ENCODE measurements at places on chromosomes 6 and 20. TPM values are rescaled to one million over a fixed set of nuclear protein-coding genes. Genes with fewer than 3 reads are reported as not detected.

DNA sequence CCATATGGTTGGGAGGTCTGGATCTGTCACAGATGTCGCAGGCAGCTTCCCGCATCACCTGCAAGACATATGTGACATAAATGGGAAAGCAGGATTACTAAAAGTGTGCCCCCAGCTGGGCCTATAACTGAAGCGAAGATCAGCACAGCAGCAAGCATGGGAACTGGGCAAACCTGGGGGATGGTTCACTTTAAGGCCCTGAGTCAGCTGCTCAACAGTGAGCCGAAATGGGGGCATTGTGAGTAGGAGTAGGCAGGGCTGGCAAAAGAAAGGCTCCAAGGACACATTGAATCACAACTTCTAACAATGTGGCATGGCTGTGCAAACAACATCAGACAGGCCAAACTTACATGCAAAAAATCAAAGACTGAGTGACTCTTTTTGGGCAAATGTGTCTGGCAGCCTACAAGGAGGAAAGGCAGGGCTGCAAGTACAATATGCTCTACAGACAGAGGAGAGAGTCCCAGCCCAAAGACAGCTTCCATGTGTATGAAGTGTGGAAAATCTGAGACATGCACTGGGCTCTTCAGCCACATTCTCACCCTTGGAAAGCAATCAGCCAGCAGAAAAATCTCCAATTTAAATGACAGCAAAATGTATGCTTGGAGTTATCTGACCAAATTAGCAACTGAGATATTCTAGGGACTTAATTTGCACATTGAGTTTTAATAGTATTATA lies 531.0 kb upstream of the MMS22L start:
- DNase-seq = no peak

DNA sequence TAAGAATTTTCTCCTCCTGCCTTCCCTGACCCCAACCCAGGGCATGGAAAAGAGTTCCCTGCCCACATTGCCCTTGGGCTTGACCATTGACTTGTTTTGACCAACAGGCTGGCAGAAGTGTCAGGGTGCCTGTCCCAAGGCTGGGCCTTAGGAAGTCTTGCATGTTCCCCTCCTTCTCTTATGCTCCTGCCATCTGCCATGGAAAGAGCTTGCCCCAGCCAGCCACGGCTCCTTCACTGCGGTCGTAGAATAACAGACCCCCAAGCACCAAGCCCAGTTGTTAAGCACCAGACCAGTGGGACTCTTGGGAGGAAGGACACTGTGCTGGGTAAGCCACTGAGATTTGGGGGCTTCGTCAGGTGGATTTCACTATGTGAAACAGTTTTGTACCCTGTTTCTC lies 53.6 kb downstream of the SNX5 start:
- DNase-seq = no peak

DNA sequence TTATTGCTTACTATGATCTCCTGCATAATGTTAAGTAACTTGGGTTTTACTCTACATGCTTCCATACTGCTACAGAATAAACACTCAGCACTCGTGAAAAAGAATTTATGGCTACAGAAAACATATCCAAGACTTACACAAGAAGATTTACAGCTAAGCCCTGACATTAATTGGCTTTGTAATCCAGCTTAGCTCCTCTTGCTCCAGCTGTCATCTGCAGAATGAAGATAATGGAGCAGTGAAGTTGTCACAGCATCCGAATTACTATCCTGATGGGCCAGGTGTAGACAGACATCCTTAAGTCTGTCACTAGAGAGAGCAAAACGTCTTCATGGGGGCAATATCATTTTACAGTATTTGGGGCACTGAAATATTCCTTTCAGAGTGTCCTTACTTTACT lies 155.3 kb downstream of the PRKN start:
- no peak for DNase-seq

DNA sequence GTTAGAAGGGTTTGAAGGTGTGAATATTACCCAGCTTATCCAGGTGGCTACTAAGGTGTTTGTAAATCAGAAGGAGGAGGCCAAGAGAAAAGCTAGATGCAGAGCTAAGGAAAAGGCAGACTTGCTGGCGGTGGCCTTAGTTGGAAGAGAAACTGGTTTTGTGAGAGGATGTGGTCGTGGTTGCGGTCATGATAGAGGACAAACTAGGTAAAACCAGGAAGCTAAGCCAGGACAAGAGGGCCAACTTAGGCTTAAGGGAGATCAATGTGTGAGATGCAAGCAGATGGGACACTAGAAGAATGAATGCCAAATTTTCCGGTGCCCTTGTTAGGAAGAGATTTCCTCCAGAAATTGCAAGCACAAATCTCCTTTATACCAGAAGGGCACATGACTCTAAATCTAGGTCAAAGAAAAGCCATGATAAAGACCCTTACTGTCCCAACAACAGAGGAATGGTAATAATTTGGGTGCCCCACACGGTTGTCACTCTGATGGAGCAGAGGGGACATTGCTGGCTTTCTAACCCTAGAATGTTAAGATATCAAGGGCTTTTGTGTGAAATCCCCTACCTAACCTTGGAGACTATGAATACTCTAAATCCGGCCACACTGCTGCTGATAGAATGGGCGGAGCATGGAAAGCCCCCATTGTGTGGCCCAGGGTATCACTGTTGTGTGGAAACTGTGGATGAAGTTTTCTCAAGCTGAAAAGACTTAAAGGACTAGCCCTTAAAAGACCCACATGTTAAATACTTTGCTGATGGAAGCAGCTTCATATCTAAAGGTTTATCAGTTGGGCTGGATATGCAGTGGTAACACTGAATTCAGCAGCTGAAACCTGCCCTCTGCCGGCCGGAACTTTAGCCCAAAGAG lies 7.8 kb downstream of the IL22RA2 start:
- no peak for DNase-seq

- DNase-seq = no peak
Measured at GRCh38 chr6:125868252-125868651, 77.5 kb downstream of the NCOA7 start.

DNA sequence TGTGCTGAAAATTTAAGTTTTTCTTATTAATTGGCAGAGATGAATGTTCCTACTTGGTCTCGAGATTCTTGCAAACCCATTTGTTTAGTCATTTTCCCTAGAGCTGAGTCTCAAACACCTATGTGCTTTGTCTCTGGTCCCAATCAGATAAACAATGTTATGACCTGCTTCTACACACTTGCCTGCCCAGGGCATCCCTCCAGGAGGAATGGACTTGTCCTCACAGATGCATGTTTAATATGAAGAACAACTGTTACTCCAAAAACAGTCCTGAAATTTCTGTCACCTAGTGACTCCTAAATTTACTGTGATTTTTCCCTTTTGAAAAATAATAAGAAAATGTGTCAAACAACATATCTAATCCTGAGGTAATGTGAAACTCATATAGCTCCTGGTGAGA lies 43.7 kb downstream of the HDGFL1 start:
- DNase-seq = no peak

- no peak for DNase-seq
Measured at GRCh38 chr6:46453216-46453615, 38.0 kb downstream of the RCAN2 start.

DNA sequence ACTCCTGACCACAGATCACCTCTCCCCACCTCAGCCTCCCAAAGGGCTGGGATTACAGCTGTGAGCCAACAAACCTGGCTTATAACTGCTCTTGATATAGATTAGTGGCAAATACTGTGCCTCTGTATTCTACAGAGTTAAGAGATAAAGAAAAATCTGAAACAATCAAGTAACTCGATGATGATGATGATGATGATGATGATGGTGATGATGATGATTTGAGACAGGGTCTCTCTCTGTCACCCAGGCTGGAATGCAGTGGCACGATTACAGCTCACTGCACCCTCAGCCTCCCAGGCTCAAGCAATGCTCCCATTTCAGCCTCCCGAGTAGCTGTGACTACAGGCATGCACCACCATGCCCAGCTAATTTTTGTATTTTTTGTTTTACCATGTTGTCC lies 66.3 kb upstream of the MAP7 start:
- DNase-seq = no peak

- no peak for DNase-seq
Measured at GRCh38 chr20:61724376-61724775, 341.3 kb downstream of the TAF4 start.

DNA sequence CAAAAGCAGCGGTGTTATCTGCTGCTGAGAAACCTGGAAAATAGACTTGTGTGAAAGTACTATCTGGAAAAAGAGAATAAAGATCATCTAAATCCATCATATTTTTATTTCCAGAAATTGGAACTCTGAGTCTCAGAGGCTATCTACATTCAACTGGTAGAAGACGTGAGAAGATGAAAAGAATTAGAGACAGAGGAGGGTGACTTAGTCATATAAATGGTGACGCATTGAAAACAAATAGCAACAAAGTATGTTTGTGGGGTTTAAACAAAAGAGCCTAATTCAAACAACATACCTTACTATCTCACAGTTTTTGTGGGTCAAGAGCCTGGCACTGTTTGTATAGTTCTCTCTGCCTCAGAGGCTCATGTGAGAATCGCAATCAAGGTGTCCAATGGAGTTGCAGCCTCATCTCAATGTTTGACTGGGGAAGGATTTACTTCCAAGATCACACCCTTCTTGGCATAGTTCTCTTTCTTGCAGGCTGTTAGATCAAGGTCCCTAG lies 757.1 kb upstream of the SLC35B3 start:
- DNase-seq = no peak

DNA sequence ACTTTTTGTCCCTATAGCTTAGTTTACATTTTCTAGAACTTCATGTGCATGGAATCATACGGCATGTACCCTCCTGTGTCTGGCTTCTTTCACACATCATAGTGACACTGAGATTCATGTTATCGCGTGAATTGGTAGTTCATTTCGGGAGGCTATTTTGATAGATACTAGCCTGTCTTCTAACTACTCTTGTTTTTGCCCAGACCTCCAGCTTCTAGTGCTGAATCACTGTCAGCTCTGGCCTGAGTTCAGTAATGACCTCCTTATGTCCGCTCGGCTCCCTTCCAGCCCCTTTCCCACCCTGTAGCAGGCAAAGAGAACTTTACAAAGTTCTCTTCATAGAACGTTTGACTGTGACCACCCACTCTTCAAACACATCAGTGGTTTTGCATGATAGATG lies 14.1 kb downstream of the MYBL2 start:
- DNase-seq = no peak

DNA sequence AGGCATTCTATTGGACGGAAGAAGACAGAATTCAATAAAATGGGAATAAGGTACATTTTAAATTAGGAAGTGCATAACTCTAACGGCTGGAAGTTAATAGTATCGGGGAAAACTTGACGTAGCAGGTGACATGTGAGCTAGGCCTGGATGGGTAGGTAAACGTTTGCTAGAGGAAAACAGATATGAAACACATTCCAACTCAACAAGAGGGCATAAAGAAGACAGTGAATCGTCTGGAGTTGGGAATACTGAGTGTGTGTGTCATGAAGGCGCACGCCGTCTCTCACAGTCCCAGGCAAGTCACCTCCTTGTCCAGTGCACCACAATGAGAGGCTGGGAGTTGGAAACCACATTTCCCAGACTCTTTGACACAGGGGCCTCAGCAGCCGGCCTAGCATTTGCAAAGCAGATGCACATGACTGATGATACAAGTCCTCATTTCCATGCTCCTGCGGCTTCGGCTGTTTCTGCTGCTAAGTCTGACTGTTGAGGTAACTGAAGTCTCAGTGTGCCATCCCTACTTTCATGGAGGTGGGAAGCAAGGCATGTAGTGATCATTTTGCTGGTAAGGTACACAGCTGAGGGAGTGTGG lies 16.5 kb upstream of the NHSL1 start:
- DNase-seq = no peak

DNA sequence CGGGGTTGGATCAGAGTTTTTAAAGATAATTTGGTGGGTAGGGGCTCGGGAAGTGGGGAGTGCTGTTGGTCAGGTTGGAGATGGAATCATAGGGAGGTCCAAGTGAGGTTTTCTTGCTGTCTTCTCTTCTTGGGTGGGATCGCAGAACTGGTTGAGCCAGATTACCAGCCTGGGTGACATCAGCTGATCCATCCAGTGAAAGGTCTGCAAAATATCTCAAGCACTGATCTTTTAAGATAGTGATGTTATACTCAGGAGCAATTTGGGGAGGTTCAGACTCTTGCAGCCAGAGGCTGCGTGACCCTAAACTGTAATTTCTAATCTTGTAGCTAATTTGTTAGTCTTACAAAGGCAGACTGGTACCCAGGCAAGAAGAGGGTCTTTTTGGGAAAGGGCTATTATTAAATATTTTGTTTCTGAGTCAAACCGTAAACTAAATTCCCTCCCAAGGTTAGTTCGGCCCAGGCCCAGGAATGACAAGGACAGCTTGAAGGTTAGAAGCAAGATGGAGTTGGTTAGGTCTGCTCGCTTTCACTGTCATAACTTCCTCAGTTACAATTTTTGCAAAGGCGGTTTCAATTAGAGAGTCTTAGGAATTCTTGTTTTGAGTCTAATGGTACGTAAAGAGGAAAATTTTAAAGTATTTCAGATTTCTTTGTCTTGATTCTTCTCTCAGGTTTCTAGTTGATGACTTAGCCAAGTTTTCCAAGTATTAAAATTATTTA lies 53.1 kb downstream of the SCAF8 start:
- no peak for DNase-seq

DNA sequence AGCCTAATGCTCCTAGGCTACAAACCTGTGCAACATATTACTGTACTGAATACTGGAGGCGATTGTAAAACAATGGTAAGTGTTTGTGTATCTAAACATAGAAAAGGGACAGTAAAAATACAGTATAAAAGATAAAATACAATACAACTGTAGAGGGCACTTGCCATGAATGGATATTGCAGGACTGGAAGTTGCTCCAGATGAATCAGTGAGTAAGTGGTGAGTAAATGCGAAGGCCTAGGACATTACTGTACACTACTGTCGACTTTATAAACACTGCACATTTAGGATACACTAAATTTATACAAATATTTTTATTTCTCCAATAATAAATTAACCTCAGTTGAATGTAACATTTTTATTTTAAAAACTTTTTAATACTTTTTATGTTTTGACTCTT lies 485.0 kb downstream of the MMUT start:
- DNase-seq = no peak

DNA sequence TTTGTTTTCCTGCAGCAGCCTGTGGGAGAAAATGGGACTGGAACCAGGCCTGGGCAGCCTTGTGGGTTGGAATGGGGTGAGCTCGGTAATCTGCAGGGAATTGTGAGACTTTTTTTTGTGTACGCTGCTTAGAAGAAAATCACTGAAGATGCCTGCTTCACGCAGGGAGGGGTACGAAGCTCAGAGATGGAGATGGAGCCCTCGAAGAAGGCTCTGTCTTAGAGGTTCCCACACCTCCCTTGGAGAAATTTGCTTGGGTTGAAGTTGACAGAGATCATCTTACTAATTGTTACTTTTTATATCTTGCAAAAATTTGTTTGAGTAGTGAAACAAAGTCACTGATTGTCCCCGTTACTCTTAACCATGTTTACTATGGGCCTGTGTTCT lies 894 bp downstream of the PYGB start:
- peak; percentile 31 for DNase-seq

The SIRPA gene
- polyA plus RNA-seq = 30.6 TPM

The SRMS gene
- polyA plus RNA-seq = 0.17 TPM

The ZSCAN9 gene
- 29.6 TPM for polyA plus RNA-seq

The RIPOR3 gene
- 6.2 TPM for polyA plus RNA-seq

The SSR1 gene
- polyA plus RNA-seq = 140 TPM

The TUBB2B gene
- 141 TPM for polyA plus RNA-seq

The CLIC5 gene
- polyA plus RNA-seq = 203 TPM

The OR2B6 gene
- polyA plus RNA-seq = not detected

The OXT gene
- polyA plus RNA-seq = 0.54 TPM

The RSPO4 gene
- polyA plus RNA-seq = 1.5 TPM

The GABRR1 gene
- polyA plus RNA-seq = 2.1 TPM
